Eye (tissue), 1 donor: ENCODE measurements at places on chromosomes 12 and 14.
A peak's percentile ranks its signal among the peaks of the same experiment; 100 is the strongest.

DNA sequence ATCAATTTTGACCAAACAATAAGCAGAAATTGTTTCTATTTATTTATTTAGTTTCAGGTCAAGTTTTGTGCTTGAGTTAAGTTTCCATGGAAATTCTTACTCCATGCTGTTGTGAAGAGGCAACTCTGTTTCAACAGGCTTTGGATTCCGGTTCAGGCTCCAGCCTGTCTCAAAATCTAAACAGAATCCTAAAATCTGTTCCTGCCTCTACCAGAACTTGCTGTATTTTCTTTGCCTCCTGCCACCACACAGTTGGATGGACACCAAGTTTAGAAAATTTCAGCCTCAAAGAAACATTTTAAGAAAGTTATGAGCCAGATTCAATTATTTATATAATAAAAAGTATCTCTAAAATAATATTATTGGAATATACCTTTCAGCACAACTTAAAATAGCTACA, 330.9 kb downstream of the FOXG1 start:
- DNase-seq, result no peak

DNA sequence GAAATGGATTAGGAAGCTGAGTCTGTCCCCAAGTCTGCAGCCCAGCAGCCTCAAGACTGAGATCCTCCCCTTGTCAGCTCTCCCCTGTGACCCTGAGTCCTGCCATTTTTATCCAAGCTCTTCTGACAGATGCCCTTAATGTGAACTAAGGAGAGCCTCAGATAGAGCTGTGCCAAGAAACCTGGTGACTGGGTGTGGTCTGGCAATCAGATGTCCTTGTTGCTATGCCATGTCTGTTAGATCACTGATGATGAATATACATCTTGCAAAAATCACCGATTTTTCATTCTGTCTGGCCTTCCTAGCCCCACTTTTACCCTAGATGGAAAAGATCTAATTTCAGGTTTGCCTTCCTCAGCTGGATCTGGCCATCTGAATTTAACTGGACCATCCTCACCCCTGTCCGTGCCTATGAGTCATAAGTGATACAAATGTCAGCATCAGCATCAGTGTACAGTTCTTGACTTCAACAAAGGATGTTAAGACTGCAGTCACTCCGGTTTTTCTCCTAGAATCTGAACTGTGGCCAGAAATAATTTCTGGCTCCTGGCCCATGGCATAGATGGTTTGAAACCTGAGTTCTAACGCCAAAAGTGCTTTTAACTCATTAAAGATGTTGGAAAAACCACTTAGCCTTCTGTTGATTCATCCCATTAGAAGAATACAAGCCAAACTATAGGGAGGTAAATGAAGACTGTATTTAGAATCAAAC, 61.2 kb upstream of the GRIP1 start:
- no peak for DNase-seq

GRCh38 chr12:10554756-10555481, 49.2 kb downstream of the EIF2S3B start:
- no peak for DNase-seq

DNA sequence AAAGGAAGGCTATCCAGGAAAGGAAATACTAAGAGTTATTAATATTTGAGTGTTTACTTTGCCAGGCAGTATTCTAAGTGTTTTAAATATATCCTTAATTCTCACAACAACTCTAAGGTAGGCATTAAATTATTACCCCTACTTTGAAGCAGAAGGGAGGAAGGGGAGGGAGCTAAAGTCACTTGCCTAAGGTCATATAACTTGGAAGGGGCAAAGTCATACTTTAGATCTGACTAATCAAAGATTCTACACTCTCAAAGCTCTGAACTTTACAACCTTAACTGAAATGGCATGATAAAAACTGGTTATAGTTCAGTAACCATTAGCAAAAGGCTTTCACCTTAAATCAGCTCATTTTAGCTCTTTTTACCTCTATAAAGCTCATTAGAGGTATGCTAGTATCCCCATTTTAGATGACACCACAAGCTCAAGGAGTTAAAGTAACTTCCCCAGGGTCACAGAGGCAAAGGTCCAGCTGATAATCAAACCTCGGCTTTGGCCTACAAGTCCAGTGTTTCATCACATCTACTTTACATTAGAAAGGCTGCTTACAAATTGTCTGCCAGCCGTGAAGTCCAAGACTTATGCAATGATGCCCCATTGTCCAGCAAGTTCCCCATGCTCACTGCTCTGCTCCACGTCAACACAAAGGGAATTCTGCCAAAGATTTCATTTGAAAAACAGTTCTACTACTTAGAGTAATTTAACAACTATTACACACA, 223.9 kb downstream of the MED13L start:
- DNase-seq, result no peak

GRCh38 chr12:92861381-92861780, 67.7 kb downstream of the EEA1 start:
- no peak for DNase-seq

DNA sequence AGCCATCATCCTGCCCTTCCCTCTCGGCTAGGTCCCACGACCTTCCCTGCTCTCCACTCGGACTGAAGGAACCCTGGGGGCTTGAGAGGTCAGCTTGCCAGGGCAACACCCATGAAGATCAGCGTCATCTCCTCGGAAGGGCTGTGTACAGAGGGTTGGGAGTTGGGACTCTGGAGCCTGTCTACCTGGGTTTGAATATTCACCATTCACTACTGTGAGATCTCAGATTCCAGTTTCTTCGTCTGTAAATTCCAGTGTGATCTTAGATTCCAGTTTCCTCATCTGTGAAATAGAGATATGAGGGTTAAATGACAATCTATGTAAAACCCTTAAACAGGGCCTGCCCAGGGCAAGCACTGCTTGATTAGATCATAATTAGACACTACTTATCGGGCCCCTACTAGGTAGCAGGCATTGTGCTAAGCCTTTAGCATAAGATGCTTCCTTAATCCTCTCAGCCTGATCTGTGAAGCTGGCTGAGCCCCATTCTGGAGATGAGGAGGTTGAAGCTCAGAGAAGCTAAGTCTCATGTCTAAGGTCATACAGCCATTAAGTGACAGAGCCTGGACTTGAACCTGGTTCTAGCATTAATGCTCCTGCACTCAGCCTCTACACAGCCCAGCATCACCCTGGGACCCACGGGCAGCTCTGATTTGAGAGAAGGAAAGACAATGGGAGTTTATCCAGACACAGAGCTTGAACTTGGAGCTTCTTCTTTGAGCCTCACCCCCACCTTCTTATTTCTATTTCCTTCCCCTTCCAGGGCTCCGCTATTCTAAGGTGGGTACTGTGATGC, 612 bp upstream of the ZDHHC22 start:
- DNase-seq, result no peak

- DNase-seq, result peak; percentile 93
These were observed 7.8 kb upstream of the PIP4K2C start for GRCh38 chr12:57583008-57583831.

DNA sequence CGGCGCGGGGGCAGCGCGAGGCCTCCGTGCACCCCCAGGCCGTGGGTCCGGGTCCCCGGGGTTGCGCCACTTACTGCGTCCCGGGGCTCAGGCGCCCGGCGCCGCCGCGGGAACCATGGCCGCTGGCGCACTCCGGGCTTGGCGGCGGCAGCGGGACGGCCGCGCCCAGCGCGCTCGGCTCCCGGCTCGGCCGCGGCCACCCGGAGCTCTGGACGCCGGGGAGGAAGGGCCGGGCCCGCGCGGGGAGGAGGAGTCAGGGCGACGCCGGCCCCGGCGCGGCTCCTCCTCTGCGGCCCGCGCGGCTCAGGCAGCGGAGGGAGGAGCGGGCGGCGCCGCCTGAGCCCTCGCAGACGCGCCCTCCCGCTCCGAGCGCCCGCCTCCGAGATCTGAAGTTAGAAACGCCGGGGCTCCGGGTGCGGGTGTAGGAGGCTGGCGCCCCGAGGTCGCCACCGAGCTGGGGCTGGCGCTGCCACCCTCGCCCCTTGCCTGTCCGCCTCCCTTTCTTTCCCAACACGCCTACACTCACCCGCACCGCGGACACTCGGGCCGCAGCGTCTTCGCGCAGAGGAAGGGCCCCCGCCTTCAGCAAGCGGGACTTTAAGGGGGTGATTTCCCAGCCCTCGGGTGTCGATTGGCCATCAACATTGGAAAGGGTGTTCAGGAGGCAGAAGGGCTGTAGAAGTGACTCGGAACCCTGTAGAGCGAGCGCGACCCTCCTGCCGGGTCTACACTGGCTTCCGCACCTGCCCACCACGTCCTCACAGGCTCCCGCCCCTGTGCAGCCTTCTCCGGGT, at the start of gene NIN:
NIN (minus strand) TSS at position 231 of the 794 bp plus-strand sequence. CDS start 9,106 bp downstream, outside the sequence.
- DNase-seq, result peak; percentile 92

DNA sequence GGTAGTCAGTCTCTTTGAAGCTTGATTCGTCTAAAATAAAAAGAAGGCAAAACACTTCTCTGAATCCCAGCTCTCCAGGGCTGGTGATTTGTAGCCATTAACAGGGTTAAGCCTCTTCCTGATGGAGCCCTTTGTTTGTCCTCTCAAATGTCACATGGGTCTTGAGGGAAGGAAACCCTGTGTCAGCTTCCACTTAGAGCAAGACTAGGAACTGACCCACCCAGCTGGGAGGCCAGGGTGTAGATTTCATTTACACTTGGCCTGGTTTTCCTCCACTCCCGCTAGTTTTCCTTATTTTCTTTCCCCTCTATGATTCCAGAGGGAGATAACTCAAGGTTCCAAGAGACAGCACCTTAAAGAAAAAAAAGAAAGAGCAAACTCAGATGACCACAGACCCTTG, 230.5 kb upstream of the EGLN3 start:
- DNase-seq, result no peak

DNA sequence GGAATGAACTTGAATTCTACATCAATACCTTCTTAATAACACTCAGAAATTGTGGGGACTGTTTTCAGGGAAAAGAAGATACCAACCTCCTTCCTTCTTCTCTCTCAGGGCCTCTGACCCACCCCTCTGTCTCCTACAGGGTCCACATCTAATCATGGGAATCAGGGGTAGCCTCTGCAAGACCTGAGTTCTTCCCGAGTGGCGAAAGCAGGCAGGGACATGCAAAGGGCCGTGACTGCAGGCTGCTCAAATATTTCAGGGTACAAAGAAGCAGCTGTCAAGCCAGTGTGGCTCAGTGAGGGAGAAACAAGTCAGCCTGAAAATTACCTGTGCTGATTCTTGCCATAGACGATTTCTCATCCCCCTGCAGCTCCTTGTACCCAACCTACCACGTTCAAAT, 123.1 kb upstream of the PARP11 start:
- no peak for DNase-seq

- DNase-seq, result no peak
These were observed 23.0 kb downstream of the ISCA2 start for GRCh38 chr14:74516451-74517160.

DNA sequence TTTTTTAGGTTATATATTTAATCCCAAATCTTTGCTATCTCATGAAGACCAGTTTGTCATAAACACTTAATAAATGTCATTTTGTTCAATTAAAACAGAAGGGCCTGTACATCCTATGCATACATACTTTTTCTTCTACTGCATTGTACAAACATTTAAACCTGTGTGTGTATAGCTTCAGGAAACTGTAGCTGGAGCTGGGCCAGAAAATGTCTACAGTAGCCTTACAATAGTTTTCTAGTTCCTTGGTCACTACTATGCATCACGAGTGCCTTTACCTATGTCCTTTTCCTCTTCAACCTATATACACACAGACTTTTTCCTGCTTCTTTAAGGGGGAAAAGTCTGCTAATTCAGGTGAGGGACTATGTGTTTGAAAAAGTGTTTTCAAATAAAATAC, 302.8 kb downstream of the PAWR start:
- DNase-seq, result no peak

DNA sequence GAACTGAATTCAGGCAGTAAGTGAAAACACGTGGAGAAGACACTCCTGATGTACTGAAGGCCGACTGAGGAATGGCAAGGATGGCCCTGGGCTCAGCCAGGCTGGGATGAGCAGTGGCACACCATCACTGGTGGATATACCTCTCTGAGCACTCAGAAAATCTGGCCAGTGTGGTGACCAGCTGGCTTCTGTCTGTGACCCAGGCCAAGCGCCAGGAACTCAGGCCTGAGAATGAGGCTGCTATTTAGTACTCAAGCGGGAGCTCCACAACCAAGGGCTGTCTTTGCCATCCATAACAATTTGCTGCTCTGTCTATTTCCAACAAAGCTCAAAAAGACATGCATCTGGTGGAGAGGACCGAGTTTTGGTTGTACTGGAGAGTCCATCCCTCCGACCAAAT, 586.3 kb downstream of the BCL11B start:
- DNase-seq, result no peak

GRCh38 chr12:92438641-92439419, 264.0 kb upstream of the PLEKHG7 start:
- no peak for DNase-seq

GRCh38 chr12:85805654-85806053, 30.6 kb downstream of the RASSF9 start:
- no peak for DNase-seq

DNA sequence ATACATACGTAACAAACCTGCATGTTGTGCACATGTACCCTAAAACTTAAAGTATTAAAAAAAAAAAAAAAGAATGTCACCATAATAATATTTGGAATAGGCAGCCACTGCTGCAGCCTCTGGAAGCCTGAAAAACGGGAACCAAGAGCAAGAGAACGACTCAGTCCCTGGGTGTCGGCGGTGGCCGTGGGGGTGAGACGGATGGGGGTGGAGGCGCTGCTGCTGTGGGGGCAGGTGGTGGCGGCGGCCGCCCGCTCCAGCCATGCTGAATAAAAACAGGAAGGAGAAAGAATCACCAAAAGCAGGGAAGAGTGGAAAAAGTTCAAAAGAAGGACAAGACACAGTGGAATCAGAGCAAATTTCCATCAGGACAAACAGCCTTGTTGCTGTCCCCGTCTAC, 46.9 kb downstream of the ZFYVE21 start:
- DNase-seq, result no peak

DNA sequence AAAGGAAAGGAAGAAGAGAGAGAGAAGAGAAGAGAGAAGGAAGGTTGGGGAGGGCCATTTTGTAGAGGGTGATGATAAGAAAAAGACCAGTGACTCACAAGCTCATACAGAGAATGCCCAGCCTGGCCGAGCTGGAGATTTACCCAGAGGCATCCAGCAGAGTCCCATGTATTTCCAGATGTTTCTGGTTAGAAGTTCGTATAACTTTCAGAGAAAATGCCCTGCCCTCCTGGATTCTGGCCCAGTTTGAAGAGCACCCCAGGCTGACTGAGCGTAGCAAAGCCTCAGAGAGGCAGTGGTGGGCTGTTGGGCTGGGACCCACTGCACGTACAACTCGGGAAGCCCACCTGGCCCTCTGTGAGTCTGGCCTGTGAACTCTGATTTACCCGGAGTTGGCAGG, 221.8 kb downstream of the SLC41A2 start:
- peak; percentile 70 for DNase-seq

GRCh38 chr12:110906985-110907384, 13.4 kb downstream of the MYL2 start:
- DNase-seq, result no peak
